ENCODE measurements at places on chromosomes 12 and 14.

DNA sequence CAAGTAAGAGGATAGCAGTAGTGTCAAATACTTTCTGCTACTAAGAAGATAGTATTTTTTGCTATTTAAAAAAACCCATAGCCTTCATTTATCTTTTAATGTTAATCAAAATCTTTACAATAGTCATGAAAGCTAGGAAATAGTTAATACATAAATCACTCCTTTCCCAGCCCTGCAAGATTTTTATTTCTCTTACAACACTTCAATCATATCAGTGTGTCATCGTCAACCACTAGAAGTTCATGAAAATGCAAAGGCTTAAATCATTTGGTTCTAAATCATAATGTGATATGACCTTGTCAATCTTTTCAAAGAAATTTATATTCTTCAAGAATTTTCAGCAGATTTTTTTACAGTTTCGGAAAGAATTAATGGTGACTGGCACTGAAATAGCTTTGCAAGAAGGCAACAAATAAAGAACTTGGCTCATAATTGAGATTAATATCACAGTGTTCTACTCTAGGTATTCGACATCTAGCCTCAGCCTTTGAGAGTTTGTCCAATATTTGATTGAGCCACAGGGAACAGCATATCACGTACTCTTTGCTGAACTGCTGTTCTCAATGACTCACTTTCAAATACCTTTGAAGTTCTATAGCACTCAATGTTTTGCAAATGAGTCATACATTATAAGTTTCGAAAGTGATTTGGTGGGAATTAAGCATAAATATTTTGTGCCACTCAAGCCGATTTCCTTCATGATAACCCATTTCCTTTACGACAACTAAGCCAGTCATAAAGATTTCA lies 384.0 kb upstream of the FOXG1 start:
- DNase-seq, result no peak

DNA sequence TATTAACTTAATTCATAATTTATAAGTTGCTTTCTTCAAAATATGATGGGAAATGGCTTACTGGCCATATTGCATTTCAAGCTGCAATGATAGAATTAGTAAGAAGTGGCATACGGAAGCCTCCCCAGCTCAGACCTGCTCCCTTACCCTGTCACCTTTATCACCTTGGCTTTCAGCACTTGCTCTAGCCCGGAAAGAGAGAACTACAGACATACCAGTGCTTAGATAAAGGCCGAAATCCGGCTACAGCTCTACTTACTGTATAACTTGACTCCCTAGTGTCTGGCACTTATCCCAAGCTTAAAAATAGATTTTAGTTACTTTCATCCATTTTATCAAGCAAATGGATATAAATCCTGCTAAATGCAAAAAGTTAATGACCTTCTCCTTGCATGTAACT lies 42.5 kb downstream of the PKP2 start:
- no peak for DNase-seq

DNA sequence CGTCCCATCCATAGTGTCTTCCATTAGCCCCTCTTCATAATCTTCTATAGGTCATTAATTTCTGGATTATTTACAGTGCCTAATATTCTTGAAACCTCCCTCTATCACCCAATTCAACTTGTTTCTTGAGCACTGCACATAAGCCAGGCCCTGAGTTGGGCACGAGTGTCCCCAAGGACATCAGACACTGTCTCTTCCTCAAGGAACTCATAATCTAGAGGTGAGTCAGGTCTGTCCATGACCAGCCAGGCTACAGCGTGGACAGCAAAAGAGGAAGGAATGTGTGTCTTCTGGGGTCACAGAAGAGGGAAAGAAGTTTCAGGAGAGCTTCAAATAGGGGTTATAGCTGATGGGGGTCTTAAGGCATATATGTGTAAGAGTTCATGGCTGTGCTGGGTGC lies 12.5 kb downstream of the SPTB start:
- no peak for DNase-seq

DNA sequence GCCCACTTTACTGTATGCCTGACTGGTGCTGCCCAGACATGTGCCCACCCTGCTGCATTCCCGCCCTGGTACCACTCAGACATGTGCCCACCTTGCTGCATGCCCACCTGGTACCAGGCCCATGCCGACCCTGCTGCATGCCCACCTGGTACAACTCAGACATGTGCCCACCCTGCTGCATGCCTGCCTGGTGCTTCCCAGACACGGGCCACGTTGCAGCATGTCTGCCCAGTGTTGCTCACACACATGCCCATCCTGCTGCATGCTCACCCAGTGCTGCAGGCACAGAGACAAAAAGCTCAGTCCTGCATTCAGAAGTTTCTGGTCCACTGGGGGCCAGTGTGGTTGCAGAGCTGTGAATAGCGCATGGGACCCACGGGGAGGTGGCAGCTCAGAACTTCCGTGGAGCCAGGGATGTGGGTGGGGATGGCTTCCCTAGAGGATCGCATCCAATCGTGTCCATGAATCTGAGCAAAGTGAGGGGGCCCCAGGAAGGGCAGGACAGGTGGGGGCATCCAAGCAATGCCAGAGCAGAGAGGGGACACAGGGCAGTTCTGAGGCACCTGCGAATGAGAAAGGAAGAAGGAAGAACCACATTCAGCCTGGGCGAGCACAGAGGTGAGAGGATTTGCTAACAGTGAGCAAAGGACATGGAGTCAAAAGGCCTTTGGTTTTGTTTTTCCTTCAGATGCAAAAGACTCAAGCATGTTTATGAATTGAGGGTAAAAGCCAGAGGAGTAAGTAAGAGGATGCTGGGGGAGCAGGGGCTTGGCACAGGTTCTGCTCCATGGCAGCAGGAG lies 175.9 kb upstream of the C14orf180 start:
- no peak for DNase-seq

- DNase-seq, result peak; percentile 11
Measured at GRCh38 chr12:106519607-106520021, 63.2 kb upstream of the RFX4 start.

- no peak for DNase-seq
Measured at GRCh38 chr14:54864526-54864925, 38.1 kb downstream of the GCH1 start.

DNA sequence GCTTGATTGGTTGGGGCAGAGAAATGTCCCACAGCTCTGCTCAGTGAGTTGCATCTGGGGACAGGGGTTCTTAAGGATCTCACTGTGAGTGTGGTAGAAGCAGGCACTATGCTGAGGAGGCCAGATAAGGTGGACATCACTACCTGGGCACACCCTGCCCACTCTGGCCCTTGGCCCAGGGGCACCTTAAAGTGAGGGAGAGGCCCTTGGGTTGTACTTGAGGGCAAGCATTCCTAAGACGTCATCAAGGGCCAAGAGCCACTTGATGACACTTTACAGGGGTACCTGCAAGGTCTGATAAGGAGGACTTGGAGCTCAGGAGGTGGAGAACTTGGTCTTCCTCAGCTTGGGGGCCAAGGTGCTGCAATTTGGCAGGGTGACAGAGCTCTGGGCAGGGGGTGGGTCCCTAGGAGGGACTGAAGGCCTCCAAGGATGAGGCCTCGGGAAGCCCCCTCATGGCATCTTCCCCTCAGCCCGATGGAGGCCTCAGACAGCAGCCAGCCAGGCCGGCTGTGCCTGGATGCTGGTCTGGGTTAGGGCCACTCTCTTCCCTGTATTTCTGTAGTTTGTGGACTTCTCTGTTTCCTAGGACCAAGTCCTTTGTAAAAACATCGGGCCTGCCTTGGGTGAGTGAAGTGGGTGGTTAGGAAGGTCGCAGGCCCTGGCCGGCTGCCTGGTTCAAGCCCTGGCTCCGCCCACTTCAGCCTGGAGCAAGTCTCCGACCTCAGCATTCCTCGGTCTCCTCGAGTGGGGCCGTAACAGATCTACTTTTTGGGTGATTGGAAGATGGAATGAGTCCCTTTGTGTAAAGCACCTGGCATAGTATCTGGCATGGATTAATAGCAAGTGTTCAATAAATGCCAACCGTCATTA lies 24.8 kb downstream of the GPR68 start:
- peak; percentile 66 for DNase-seq

DNA sequence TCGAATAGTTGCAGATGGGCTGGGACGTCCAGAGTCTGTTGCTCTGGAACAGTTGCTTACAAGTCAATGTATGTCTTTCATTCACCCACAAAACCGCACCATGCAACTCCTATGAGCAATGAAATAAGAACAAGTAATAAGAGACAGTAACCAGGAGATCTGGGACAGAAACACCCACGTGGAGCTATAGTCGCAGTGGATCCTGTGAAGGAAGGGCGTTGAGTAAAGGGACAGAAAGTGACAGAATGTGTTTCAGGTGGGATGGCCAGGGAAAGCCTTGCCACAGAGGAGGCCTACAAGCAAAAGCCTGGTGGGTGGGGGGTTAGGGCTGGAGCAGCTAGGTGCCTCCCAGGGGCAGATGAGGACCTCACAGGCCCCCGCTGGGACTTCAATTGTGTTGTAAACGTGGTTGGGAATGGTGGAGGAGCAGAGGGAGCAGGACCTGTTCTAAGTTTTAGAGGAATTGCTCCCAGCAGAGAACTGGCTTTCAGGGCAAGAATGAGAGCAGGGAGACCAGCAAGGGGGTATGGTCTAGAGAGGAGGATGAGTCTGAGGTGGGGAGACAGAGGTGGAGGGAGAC lies 86.7 kb upstream of the FZD10 start:
- no peak for DNase-seq

DNA sequence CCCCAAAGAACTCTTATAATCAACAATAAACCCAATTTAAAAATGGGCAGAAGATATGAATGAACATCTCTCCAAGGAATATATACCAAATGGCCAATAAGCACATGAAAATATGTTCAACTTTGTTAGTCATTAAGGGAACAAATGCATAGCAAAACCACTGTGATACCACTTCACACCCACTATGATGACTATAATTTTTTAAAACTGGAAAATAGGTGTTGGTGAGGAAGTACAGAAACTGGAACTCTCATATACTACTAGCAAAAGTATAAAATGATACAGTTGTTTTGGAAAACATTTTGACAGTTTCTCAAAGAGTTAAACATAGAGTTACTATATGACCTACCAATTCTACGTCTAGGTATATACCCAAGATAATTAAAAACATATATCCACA lies 9.4 kb upstream of the HEATR5A start:
- DNase-seq, result no peak

DNA sequence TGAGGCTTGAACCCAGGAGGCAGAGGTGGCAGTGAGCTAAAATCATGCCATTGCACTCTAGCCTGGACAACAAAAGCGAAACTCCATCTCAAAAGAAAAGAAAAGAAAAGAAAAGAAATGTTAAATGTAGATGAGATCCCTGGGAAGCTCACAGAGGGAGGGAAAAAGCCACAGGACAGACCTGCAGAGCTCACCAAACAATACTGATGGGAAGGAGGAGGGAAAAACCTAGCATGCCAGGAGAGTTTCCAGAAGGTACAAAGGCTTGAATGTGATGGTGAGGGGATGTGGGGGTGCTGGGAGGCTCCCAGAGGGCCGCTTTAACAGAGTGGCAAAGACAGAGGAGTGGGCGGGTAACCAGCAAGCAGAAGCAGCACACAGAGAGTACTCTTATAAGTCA lies 72.3 kb downstream of the PTPN21 start:
- DNase-seq, result no peak

GRCh38 chr14:58722441-58722840 lies 84.7 kb downstream of the DACT1 start:
- no peak for DNase-seq

DNA sequence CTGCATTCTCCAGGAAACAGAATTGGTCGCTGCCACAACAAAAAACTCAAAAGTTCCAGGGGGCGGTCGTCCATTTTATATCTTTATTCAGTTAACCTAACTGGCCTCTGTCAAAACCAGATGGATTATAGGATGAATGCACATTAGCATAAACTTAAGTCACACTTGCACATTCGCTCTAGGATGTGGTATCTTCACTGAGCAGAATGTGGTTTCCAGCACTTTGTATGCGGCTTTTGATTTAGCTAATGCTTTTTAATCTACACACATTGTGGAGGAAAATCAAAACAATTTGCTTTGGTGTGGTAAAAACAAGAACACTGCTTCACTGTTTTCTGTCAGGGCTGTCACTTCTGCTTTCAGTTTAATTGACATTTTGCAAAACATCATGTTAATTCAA lies 4.5 kb downstream of the TAS2R50 start:
- no peak for DNase-seq

GRCh38 chr14:104445832-104446381 lies 133.7 kb upstream of the C14orf180 start:
- DNase-seq, result no peak

- no peak for DNase-seq
Measured at GRCh38 chr14:104119488-104120251, 18.7 kb upstream of the KIF26A start.

DNA sequence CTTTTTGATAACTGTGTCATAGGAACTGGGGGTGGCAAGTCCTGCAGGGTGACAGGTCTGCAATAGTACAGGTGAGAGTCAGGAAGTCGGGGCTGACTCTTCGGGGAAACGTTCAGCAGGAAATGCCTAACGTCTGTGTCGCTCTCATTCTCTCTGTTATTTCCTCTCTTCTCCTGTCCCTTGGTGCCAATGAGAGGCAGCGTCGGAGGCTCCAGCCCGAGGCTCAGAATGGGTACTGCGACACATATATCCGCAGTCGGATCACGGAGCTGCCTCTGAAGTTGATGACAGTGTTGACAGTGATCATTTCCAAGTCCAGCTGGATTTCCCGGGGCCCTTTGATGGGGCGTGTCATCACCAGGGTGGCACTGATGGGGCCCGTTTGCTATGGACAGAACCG lies 2.7 kb upstream of the TC2N start:
- DNase-seq, result no peak

DNA sequence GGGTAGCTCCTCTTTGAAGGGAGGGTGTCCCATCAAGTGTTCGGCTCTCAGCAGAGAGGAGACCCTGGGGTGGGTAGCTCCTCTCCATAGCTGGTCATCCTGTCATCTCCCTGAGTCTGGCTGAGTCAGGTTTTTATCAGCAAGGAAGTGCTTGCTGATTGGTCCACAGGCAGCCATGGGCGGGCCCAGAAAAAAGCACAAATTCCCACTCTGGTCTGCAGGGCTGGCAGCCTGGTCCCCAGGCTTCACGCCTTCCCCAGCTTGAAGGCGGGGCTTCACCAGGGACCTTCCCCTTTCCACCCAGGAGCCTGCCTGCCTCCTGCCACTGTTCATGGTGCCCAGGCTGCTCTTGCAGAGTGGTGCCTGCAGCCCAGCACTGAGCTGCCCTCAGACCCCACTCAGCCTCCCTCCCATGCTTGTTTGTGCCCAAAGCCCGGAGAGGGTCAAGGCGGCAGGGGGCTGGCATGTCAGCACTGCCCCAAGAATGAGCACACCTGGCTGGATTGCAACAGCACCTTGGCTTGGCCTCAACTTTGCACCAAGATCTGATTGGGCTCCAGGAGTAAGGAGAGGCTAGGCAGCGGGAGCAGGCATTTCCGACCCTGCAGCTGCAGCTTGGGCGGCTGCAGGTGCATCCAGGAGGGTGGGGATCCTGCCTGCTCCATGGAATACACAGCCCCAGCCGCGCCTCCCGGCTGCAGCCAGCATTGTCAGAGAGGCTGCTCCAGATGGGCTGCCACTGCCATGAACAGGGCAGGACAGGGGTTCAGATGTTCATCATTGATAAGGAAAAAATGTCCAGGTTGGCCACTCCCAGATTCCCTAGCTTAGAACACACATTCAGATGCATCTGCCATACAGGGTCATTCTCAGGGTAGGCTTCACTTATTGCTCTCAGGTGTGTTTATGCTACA lies 22.0 kb upstream of the WDR89 start:
- no peak for DNase-seq

Measured in right lung (tissue), 10 donors.